ENCODE measurements at places on chromosomes 3 and 15.

DNA sequence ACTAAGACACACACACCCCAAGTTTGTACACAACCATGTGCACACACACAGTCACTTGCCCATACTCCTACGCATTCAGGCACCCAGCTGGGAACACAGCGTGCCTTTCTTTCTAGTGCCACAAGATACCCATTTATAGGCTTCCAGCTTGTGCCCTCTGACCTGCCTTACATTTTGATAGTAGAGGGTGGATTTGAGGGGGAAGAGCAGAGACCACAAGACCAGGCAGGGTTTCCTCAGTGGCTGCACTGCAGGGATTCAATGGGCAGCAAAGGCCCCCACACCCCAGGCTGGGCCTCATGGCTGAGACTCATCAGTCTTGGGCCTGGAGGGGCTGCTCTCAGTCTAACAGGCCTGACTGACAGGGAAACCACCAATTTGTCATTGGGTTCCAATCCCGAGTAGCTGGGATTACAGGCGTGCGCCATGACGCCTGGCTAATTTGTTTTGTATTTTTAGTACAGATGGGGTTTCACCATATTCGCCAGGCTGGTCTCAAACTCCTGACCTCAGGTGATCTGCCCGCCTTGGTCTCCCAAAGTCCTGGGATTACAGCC lies 18.8 kb upstream of the ANKDD1A start:
- no peak for DNase-seq

GRCh38 chr15:52463638-52464037 lies 65.0 kb downstream of the MYO5A start:
- no peak for DNase-seq

- no peak for DNase-seq
These were observed 30.1 kb upstream of the TIMP4 start for GRCh38 chr3:12188681-12189287.

DNA sequence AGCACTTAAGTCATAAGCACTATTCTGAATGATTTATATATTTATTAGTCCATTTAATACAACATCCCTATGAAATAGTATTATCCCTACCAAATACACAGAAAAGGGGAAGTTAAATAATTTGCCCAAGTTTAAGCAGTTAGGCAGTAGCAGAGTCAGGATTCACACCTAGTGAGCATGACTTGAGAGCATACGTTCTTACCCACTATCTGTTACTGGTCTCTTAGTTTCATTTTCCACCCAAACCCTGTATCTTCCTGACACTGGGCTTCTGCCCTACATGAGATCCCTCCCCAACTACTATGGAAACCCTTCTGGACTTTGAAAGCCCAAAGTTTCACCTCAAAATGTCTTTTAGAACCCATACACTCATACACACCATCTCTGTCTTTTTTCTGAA lies 4.4 kb upstream of the ATOSA start:
- DNase-seq: no peak

DNA sequence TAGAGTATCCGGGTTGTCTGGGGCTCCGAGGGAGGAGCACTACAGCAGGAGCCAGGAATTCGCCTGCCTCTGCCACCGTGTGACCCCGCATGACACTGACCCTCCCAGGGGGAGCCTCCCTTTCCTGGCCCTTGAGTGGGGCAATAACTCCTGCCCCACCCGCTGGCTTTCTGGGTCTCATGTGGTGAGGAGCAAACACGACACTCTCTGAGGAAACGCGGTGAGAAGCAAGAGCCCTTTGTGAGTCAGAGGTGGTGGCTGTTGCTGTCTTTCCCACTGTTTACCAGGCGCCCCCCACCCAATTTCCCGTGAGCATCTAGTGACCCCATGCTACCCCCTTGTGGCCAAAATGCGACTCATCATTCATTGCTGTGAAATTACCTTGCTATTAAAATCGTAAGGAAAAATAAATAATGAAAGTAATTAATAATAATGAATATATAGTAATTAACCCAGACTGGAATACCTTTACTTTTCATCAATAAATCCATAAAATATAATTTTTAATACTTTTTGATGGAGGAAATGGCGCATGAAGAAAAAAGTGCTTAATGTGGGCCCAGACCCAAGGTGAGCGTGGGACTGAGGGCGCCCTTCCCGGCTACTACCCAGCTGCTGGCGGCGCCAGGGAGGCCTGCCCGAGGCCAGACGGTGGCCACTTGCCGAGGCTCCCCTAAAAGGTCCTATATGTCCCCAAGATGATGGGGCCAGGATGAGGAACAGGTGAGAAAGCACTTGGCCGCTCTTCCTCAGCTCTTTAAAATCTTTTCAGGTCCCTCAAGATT lies 29.3 kb downstream of the CCNL1 start:
- peak; percentile 82 for DNase-seq

GRCh38 chr3:191369616-191370010 lies 39.3 kb upstream of the UTS2B start:
- no peak for DNase-seq

DNA sequence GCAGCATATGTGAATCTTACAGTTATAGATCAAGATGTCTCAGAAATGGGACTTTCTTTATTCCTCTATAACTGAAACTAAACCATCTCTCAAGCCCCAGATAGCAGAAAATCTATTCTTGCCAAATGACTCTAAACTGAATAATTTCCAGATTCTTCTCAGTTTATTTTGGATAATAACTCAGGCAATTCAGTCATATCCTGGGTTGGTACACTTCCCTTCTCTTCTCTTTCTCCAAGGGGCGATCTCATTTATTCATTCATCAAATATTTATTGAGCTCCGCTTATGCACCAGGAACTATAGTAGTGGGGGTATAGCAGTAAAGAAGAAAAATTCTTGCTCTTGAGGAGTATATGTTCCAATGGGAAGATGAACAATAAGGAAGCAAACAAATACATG lies 13.5 kb upstream of the PCOLCE2 start:
- DNase-seq: no peak

DNA sequence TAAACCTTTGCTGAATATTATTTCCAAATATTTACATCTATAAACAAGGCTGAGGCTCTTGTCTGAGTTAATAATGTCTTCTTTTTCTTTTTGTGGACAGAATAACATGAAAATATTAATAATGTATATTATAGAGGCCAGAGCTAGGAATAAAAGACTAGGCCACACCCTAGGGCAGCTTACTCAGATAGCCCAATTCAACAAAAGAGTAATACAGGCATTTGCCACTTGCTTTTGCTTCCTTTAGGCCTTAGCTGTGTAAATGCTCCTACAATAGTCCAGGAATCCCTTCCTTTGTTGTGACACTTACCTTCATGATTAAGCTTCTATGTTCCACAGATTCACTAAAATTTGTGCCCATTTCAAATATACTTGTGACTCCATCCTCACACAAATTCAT lies 16.5 kb downstream of the IMPG2 start:
- no peak for DNase-seq

DNA sequence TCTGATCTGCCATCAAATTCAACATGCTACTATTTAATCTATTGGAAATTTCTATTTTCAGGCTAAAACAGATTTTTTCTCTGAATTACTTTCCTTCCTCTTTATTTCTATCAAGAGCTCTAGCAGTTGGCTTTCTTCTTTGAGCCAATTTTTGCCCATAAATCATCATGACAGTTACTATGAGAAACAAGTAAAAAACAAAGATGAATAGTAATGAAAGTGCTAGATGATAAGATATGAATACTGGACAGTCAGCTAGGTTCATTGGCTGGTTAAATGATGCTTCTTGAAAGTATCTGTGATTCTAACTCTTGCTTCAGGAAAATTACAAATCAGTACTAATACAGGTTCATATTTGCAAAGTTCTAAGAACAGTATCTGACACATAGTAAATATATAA lies 38.6 kb upstream of the NANOGP8 start:
- no peak for DNase-seq

- no peak for DNase-seq
These were observed 303.1 kb downstream of the RPLP1 start for GRCh38 chr15:69755551-69756310.

GRCh38 chr3:94420931-94421330 lies 358.1 kb downstream of the NSUN3 start:
- no peak for DNase-seq

DNA sequence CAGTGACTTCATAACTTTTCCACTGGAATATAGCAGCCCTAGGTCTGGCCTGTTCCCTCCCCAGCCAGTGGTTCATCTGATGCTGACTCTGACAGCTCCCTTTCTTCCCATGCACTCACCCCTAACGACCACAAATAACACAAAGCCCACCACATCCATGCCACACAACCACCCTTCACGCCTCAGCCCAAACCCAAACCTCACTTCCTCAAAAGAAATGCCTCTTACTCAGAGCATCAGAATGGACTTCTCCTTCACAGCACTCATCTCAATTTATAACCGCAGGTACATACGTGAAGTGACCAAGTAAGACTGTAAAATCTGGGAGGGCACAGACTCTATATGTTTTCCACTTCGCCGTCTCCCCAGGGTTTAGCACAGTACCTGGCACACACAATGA lies 1.1 kb downstream of the RBSN start:
- DNase-seq: no peak

- no peak for DNase-seq
These were observed 16.7 kb downstream of the TPRG1 start for GRCh38 chr3:189188466-189188865.

Data from NCI-H1417 treated with DMSO at 0.1 percent for 48 hours (cell line).